Colonic mucosa (tissue), 4 donors: ENCODE measurements at places on chromosomes 16 and 17.

DNA sequence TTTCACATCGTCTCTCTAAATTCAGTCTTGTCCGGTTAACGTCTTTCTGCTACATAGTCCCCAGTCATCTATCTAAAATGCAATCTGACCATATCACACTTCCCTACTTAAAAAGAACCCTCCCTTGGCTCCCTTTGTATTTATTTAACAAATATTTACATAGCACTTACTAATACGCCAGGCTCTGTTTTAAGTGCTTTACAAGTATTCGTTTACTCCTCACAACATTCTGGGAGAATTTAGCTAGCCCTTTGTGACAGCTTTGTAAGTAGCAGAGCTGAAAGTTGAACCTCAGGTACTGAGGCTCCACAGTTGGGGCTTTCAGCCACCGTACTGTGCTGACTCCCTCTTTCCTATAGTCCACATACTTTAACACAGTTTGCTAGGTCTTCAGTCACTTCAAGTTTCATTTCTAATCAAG is 9.2 kb downstream of the PAFAH1B1 start:
- DNase-seq: no peak

DNA sequence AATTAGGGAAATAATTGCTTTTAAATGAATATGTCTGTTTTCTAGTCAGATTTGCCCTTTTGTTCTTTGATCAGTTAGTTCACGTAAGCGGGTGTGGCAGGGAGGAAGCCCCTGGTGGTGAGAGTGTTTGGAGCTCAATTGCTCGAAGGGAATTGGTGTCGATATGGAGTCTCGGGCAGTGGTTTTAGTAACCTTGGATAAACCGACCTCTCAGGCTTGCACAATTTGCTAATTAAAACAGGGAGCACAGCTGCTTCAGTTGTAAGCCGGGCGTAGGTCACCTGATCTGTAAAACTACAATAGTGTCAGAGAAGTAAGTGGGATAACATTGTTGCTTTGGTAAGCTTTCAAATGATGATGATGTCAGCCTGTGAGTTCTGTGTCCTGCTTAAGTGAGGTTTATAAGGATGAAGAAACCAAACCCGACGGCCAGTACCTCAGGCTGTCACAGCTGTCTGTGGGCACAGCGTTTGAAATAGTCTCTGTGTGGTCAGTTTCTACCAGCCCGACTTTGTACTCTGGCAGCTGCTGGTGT is 2.9 kb downstream of the ZNF750 start:
- no peak for DNase-seq

GRCh38 chr17:42720996-42721583 is 23.8 kb downstream of the EZH1 start:
- DNase-seq: peak; percentile 48

- no peak for DNase-seq
These were observed 26.2 kb upstream of the MAP3K14 start for GRCh38 chr17:45342871-45343526.

DNA sequence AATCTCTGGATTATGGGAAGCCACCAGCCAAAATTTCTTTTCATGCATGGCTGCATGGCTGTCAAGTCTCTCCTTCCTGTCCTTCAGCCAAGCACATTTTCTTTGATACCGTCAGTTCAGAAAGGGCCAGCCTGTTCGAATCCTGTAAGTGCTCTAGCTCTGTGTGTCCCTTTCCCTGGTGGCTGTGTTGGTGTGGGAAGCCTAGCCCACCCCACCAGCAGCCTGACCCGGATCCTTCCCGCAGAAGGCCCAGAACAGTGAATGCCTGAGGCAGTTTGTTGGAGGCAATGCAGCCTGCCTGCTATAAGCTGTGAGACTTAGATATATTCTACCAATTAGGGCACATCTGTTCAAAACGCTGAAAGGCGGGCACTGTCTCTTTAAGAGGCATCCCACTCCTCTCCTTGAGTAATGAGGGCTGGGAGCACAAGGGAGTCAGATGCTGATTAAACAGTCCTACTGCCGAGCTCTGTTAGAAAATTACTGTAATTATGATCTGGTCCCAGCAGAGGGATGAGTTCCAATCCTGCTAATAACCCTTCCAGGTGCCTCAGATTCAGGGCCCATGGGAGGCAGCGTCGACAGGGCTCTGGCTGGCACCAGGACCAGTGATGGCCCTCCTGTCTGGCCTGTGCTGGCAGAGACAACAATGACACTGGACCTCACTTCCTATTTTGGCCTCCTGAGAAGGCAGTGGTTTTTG is 18.4 kb downstream of the SNX11 start:
- no peak for DNase-seq

DNA sequence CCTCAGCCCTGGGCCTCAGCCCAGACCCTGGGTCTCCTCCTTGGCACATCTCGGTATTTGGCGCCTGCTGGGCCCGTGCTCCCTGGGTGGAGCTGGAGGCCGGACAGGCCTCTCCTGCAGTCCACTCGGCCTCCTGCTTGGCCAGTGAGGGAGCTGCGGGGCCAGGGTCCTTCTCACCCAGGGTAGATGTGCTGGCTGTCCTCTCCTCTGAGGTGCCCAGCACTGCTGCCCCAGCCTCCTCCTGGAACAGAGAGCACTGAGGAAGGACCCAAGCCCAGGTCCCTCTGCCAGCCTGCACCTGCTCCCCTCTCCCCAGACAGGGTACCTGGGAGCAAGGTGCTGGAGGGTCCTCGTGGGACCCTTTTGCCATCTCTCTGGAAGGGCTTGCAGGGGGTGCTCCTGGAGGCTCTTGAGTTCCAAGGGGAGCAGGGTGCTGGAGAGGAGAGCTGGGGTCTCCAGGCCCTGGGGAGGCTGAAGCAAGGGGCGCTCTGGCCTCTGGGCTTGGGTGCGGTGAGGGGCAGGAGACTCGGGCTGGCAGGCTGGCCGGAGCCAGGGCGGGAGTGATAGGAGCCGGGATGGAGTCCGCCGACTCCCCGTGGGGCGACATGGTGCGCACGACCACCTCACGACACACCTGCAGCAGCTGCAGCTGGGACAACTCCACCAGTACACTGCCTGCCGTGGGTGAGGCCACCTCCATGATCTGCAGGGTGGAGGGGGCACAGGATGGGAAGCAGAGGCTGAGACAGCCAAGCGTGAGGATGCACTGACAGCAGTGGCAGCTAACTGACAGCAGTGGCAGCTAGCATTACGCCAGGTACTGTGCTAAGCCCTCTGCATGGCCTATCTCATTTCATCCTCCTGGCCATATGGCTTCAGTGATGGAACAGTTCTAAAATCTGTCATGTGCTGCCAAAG is 17.8 kb downstream of the TSPOAP1 start:
- DNase-seq: no peak

- no peak for DNase-seq
These were observed 5.5 kb downstream of the DHODH start for GRCh38 chr16:72013888-72014581.

DNA sequence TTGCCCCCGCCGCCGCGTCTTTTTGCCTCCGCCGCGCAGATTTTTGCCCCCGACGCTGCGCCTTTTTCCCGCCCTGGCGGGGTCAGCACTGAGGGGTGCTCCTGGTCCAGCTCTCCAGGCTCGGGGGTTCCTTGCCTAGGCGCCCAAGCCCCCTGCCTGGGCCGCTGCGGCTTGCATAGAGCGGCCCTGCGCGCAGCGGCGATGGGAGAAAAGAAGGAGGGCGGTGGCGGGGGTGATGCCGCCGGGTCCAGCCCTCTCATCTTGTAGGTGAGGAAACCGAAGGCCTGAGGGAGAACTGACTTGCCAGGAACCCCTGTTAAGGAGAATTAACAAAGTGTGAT is 330.8 kb upstream of the WSB1 start:
- DNase-seq: no peak

DNA sequence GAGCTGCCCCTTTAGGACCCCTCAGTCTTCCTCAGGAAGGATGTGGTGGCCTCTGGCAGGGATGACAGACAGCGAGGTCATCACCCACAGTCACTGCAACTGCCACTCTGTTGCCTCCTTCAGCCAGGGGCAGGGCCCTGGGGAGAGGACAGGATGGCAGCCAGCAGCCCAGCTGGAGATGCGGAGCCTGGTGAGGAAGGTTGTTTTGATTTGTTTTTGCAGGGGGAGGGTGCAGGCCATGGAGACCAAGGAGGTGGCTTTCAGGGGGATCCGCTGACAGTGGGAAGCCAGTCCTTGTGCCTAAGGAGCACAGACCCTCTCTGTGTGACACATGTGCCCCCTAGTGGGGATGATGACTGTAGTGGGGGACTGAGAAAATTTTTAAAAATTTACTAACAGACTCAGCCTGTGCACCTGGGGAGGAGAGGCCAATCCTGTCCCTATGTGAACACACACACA is 7.4 kb downstream of the PRCD start:
- peak; percentile 77 for DNase-seq

- peak; percentile 40 for DNase-seq
These were observed 41.0 kb upstream of the SREBF1 start for GRCh38 chr17:17877529-17878358.

GRCh38 chr17:70390049-70390448 is 220.7 kb downstream of the KCNJ2 start:
- no peak for DNase-seq

DNA sequence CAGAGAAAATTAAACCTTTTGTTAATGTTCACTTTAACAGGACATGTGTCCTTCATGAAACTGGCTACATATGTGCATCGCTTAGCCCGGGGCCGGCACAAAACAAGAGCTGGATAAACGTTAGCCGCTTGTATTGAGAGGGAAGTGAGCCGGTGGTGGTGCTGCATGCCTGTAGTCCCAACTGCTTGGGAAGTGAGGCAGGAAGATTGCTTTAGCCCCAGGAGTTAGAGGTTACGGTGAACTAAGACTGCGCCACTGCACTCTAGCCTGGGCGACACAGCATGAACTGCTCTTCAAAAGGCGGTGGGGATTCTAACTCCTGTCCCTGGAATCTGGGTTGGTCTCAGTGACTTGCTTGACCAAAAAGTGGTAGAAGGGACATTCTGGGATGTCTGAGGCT is 15.0 kb upstream of the SPHK1 start:
- DNase-seq: no peak

- DNase-seq: no peak
These were observed 168.1 kb downstream of the ZFHX3 start for GRCh38 chr16:72879846-72880245.

DNA sequence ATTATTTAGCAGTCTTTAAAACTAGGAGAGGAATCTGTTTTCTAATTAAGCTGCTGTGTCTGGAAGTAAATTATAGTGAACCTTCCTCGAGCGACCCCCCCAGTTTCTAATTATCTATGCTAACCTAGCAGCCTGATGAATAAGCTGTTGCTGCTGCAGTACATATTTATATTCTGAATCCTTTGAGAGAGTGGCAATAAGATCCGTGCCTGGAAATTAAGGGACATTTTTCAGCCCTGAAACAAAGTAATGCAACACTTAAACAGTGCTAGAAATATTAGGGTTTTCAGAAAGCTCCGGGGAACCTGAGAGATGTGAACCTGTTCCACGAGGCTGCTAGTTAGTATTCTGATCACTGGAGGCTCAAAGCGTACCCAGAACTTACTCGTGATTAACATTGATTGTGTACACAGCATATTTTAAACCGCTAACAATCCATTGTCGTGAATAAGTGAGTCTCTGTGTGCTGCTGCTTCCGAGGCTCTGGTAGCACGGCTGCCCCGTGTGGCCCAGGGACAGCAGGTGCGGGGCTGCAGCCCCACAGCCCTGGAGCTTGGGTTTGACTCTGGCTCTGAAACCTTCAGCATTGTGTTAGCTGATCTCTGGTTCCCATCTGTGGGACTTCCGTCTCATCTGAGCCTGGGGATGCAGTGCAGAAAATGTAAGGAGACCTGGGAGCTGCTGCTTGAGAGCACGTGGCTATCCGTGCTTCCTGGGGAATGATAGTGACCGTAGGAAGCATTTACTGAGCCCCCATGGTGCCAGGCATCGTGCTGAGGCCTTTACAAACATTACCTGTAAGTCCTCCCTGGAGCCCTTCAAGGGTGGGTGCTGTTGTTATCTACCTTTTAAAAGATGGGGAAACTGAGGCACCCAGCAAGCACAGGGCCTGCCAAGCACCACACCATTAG is 190.9 kb upstream of the CHMP6 start:
- DNase-seq: no peak

DNA sequence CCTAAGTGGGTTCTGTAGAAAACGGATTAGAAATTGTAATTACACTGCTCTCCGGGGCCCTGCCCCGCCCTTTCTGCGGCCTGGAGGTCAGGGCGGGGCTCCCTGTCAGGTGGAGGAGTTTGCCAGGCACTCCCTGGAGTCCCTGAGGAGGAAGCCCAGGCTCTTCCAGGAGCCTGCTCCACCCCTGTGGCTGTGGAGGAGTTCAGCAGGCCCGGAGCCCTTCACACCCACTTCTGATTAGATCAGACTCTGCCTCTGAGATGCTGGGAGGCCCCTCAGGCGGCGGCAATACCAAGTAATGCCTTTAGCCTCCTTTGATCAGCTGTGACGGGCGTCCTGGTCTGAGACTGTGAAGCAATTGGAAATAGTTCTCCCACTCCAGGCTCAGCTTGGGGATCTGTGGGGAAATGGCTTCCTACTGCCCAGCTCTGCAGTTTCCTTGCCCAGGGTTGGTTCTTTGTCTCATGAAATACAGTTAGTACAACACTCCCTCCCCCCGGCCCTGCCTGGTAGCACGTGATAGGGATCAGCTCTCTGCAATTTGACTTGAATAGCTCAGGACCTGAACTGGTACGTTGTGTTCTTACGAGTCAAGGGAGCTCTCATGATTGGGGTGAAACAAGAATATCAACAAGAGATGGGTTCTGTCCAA is 22.3 kb downstream of the BAIAP2 start:
- DNase-seq: peak; percentile 88

GRCh38 chr16:59487067-59487466 is 753.0 kb upstream of the GOT2 start:
- no peak for DNase-seq

DNA sequence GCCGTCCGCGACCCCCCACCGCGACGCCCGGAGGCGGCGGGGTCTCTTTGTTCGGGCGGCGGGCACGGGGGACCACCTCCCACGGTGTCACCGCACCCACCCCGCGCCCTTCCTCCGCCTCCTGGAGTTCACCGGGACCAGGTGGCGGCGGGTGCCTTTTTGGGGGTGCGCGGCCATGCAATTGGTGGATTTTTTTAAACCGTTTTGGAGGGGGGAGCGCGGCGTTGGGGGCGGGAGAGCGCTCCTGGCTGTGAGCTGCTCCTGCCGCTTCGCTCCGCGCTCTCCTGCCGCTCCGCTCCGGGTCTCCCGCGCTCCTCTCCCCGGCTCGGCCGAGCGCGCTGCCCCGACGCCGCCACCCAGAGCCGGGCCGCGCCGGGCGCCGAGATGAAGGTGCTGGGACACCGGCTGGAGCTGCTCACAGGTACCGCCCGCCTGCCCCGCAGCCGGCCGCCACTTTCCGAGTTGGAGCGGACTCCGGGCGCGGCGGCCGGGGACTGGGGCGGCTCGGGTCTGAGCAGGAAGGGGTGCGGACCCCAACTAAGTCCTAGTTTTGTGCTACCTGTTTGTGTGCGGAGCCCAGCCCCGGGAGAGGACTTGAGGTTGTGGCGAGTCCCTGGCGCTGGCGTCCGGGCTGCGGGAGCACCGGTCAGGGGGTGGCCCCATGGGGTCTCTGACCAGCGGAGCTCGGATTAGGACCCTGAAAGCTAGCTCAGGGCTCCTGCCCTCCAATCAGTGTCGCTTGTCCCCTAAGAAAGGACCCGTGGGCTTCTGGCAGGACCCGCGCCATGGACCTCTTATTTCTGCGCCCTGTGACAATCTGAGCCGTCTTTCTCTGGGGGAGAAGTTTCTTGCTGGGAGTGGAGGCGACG is 35.7 kb upstream of the NDRG4 start:
- DNase-seq: no peak

GRCh38 chr17:82943339-82943738 is 103.5 kb upstream of the ZNF750 start:
- DNase-seq: no peak
